Panc1 (cell line): ENCODE measurements at places on chromosomes 4 and X.
A peak's percentile ranks its signal among the peaks of the same experiment; 100 is the strongest.

DNA sequence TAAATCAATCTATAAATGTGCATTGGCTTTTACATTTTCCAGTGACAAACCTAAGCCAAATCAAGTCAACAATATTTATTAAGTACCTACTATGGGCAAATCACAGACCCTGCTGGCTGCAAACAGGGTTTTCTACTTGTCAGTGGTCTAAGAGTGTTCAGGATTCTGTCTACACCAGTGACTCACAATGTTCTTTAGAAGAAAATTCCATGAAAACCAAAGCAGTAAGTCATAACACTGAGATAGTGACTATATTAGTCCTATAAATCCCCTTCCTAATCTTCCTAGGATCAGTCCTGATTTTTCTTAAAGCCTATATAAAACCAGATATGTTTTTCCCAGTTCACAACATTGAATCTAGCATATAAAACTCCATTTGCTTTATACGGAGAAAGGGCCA, 69.7 kb downstream of the PPP3CA start:
- no peak for DNase-seq

DNA sequence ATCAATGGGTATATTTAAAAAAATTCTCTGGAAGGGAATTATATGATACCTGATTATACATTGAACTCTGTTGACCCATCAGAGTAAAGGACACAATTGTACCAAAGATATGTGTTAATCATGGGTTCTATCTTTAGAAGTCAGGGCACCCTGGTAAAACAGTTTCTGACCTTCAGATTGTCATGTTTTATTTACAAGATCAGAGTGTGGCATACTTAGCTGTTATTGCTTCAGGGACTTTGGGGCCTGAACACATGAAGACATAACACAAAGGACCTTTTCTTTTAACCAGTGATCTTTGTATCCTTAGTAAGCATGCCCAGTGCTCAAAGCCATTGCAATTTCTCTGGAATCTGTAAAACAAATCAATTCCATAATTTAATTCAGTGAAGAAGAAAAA, 204.8 kb upstream of the RPS6KA3 start:
- DNase-seq: no peak

DNA sequence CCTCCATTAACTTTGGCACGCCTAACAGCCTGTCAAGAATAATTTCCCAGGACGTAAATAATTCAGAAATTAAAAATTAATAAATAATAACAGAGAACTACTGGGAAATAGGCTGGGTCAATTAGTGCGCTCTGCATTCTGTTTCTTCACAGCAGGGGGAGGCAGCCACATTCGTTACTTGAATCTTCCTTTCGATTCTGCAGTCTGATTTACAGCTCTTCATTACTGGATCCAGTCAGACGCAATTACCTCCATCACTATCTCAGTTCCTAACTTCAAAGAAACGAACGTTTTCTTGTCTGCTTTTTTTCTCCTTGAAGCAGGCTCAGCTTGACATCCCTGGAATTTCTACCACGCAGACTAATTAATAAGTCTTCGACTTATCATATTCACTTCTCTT, 9.0 kb upstream of the RPL34 start:
- no peak for DNase-seq

- no peak for DNase-seq
Observed at GRCh38 chr4:1405254-1405635, 997 bp downstream of the NKX1-1 start.

- DNase-seq: no peak
Observed at GRCh38 chr4:44791831-44792230, 65.5 kb upstream of the GNPDA2 start.

DNA sequence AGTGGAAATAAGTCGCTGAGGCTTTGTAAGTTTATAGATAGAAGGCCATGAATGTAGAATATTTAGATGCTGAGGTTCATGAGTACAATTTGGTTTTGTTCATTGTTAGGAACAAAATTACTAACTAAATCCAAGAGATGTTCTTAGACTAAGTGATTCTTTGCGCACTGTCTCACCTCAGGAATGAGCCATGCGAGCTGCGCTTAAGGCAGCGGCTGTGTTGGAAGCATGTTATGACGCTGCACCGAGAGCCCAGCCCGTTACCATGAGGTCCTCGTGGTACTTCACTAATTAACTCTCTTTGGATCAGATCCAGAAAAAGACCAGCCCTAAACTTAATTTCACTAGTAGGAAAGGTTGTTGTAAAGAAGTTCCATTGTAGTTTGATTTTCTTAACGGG, 166.2 kb downstream of the RAPGEF2 start:
- DNase-seq: no peak

DNA sequence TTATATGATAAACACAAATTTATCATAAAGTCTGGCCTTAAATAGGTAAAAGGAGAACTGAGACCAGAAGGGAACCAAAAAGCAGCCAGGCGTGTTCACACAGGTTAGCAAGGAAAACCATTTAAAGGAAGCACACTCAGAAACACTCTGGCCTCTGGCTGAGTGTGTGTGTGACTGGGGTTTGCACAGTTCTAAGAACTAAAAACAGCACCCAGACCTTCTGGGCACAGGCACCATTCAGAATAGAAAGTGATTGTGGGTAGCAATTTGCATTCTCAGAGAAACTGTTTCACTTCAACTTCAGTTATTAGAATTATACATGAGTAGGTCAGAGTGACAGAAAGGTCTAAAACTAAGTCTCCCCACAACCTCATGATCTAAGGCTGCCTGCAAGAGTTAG, 10.0 kb downstream of the GPR82 start:
- DNase-seq: no peak

GRCh38 chr4:144572660-144573059, 73.3 kb upstream of the HHIP start:
- DNase-seq: no peak

DNA sequence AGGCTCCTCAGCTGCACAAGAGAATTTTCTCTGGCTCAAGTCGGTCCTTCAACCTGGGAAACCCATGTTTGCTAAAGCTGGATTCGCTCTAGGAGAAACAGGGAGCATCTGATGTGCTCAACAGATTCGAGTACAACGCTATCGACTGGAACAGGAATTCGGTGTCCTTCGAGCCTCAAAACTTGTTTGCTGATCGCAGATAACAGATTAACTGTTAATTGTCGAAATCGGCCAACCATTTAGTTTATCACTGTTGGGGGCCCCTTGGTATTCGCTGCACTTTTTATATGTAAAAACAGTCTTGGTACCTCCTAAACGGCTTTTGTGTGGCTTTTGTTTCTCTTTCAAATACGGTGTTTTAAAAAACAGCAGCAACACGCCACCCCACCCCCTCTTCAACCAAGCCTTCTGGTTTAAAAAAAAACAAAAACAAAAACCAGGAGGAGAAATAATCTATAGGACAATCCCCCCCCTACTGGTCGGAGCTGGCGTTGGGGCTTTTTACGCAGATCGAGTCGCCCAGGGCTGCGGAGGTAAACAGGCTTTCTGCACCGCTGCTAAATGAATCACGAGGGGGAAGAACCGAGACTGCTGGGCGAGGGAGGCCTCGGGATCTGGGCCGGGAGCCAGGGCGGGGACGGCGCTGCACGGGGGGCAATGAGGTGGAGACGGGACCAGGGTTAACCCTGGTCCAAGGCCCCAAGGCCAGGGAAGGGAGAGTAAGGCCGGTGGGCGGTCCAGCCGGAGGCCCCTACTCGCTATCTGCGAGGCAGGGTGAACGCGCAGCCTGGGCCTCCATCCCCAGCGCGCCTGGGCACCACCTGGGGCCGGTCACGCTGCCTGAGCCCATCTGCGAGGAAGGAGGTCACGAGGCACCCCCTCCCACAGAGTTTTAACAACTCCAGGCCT, 71.7 kb upstream of the BCOR start:
- peak; percentile 61 for DNase-seq

DNA sequence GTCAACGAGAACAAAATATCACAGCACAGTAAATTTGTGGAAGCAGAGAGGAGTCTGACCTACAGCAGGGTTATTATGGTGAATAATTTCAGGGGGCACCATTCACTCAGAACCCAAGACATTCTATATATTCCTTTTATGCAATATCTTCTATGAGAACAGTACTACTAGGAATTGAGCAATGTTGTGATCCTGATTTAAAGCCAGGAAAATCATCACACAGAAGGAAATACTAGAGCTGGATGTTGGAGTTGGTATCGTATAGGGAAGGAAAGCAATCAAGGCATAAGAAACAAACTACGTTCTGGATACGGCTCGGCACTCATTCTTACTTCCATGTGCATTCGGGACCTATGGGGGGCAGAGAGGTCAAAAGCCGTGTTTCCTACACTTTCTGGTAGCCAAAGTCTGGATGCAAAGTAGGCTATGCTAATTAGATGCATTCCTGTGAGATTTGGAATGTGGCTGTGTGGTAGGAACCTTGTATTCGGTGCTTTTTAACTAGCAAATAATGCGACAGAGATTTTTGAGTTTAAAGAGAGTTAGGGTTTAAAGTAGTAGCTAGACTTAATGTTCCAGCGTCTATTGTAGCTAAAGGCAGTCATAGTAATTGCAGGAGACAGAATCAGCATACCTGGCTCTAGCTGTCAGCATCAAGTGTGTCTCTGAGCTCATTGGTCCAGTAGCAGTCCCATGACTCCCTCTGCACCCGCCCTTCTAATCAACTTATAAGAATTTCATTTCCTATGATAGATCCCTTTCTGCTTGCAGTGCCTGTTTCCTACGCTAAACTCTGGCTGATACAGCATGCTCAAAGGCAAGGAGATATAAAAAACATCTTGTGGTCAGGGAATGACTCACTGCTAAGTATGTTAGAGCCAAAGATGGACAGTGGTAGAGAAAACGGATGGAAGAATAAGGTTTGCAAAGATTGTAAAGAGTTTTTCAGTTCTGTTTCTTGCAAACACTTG, 43.3 kb upstream of the PDGFC start:
- no peak for DNase-seq

DNA sequence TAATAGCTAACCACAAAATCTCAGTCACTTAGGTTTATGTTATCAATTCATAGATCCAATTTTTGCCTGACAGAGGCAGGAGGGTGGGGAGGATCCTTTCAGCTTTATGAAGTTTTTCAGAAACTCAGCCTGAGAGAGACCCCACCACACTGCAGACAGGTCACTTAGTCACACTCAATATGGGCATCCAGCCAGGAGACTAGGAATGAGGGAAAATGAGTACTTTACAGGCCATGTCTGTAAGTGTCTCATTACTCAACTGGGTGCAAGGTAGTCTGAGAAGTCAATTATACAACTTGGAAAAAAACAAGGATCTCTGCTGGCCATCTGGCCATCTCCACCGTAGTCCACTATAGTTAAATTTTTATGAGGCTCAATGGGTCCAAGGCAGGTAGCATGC, 365.9 kb downstream of the INPP4B start:
- DNase-seq: no peak
